ENCODE measurements at places on chromosomes 12 and 14. TPM values are rescaled to one million over a fixed set of nuclear protein-coding genes. Genes with fewer than 3 reads are reported as not detected.

RASSF3 gene
- total RNA-seq: 24.2 TPM

LALBA gene
- total RNA-seq: not detected

TC2N gene
- 0.54 TPM for total RNA-seq

GPRC5D gene
- total RNA-seq: not detected

KRT72 gene
- total RNA-seq: not detected

OTUB2 gene
- total RNA-seq: 4.0 TPM

INSM2 gene
- total RNA-seq: not detected

Data from A549 treated with ZK216348 at 1 μM for 4 hours (cell line).